ENCODE measurements at places on chromosomes 12 and 14.

DNA sequence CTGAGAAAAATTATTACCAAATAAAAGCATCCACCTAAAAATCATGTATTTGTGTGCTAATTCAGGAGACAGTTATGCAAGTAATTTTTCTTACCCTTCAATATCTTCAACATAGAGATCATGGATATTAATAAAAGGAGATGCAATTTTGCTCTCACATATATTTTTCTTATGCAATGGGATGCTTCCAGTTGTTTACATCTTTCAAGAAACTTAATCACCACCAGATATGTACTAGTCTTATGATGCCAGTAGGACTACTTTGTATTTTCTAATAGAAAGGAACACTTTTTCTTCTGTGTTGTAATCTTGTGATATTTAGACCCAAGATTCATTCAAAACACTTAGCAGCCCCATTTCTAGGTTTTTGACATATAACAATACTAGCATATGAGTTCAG lies 107.6 kb downstream of the NAV3 start:
- DNase-seq, result no peak

DNA sequence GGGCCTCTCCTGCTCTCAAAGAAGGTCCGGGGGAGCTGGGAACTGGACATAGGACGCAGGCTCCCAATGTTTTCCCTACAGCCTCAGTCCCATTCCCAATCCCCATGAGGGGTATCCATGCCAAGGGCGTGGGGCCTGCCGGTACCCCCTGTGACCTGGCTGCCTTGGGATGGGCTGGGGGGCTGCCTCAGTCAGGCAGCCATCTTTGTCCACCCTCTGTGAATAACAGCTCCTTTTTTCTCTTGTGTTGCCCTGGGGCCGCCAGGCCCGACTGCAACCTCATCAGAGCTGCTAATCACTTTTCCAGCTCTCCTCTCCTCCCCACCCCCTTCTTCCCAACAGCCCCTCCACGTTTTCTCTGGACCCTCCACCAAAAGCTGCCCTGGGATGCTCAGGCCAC lies 11.2 kb downstream of the FIGNL2 start:
- DNase-seq, result no peak

DNA sequence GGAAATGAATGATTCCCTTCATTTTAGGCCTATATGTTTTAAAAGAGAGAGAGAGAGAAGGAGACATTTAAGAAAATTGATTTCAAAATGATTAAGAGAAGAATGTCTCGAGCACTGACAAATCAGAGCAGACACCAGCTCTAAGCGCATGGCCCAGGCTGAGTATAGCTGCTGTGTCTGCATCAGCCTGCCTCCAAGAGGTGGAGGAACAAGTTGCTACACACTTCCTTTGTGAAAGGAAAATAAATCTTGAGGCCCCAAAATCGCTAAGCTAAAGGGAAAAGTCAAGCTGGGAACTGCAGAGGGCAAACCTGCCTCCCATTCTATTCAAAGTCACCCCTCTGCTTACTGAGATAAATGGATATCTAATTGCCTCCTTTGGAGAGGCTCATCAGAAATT lies 728.7 kb upstream of the TMEM132C start:
- no peak for DNase-seq

- no peak for DNase-seq
Measured at GRCh38 chr14:35826952-35827416, 846 bp downstream of the BRMS1L start.

- no peak for DNase-seq
Measured at GRCh38 chr12:95808146-95808545, 17.6 kb upstream of the NTN4 start.

DNA sequence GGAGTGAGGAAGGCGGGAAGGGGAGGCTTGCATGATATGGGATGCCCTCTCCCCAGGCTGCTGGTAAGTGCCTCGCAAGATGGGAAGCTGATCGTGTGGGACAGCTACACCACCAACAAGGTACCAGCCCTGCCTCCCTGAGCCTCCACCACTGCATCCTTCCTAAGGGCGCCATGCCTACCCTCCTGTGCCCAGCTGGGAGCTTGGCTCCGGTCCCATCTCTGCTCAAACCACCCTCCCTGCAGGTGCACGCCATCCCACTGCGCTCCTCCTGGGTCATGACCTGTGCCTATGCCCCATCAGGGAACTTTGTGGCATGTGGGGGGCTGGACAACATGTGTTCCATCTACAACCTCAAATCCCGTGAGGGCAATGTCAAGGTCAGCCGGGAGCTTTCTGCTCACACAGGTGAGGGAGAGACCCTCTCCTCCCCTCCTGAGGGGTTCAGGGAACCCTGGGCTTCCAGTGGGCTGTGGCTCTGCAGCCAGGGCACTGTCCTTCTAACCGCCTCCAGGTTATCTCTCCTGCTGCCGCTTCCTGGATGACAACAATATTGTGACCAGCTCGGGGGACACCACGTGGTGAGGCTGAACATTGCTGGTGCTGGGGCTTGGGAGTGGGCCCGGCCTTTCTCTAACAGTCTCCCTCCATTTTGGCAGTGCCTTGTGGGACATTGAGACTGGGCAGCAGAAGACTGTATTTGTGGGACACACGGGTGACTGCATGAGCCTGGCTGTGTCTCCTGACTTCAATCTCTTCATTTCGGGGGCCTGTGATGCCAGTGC lies 2.6 kb downstream of the GNB3 start:
- DNase-seq, result no peak

Data from mucosa of gallbladder (tissue), 1 donor.